Naive thymus-derived CD8-positive, alpha-beta T cell (primary cell): ENCODE measurements at places on chromosomes 3 and 15. TPM values are rescaled to one million over a fixed set of nuclear protein-coding genes. Genes with fewer than 3 reads are reported as not detected.

DCLK3 gene
- not detected for total RNA-seq

ATP6V1A gene
- total RNA-seq, result 23.0 TPM

DNA sequence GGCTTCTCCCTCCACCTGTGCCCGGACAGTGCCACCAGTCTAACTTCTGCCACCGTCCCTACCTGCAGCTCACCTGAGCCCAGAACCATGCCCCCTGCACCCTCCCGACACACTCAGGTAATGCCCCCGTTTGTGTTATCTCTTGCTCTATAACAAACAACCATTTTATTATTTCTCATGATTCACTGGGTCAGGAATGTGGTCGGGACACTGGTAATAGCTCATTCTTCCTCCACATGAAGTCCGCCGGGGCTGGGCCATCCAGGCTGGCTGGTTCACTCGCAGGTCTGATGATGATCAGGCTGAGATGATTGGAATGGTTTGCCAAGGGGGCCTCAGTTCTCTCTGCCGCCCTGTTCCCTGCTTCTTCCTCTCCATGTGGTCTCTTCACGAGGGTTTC is 20.3 kb upstream of the NR2E3 start:
- no peak for DNase-seq

DNA sequence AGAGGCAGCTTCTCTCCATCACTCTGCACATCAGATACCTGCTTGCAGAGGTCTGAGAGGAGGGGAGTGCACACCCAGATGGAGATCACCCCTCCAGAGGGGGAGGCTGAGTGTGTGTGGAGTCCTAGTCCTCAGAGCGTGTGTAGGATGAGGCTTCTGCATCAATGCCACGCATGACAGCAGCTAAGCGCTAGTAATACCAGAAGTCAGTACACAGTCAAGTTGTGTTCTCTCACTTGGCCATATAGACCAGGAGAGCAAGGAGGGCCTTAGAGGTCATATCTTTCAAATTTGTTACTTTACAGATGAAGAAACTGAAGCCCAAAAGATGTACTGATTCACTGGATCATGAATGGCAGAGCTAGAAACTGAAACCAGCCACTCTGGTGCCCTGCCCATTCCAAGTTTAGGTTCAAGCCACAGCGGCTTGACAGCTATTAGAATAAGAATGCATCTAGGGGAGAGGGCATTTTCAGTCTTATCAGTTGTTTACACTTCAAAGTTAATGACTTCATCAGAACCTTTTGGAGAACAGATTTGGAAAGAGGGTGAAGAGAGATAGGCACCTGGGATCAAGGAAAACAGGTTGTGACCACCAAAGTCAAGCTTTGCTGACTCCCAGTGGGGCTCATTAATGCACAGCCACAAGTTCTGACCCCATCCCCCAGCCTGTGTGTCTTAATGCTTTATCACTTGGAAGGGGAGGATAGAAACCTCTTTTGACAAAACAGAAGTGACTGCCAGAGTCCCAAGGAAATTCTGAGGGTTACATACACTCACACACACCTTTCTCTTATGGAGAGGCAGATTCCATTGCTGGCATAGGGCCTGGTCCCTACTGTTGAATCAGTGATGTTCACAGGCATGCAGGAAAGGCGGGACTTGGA is 310.3 kb downstream of the CHST2 start:
- no peak for DNase-seq

UNC13C gene
- total RNA-seq, result not detected

DNA sequence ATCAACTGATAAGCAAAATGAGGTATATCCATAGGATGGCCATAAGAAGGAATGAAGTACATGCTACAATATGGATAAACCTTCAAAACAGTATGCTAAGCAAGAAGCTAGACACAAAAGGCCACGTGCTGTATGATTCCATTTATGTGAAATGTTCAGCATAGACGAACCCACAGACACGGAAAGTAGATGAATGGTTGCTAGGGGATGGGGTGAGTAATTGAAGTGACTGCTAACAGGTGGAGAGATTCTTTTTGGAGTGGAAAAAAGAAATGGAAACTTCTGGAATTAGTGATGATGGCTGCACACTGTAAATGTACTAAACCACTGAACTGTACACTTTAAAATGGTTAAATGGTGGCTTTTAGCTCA is 630 bp upstream of the EFCAB12 start:
- DNase-seq, result no peak

POC1A gene
- 1.9 TPM for total RNA-seq

DNA sequence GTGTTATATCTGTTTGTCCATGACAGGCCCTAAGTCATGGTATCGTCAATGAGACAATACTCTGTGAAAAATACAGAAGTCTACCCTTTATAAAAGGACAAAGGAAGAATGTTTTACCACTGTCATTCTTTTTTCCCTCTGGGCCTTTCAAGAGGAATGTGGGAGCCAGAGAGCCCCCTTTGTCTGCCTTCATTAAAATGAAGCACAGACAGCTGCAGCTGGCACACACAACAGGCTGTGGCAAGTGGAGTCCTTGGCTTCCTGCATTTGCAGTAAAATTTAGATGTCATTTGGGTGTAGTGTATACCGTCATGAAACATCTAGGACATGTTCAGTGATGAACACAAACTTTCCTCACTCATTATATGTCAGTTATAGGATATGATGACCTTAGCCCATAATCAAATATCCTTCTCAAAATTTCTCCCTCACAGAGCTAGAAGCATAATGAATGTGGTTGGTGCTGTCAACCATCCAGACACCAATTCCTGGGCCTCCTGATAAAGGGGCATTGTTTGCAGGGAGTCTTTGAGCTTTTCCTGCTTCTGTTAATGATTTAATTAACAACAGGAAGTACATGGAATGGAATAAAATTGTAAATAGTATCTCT is 76.4 kb downstream of the DHX36 start:
- DNase-seq, result no peak

- DNase-seq, result no peak
Observed at GRCh38 chr3:3085782-3086181, 24.4 kb downstream of the IL5RA start.

GRCh38 chr15:38516626-38517025 is 48.0 kb downstream of the RASGRP1 start:
- DNase-seq, result no peak

- no peak for DNase-seq
Observed at GRCh38 chr15:26891448-26892181, 24.8 kb downstream of the GABRA5 start.

DNA sequence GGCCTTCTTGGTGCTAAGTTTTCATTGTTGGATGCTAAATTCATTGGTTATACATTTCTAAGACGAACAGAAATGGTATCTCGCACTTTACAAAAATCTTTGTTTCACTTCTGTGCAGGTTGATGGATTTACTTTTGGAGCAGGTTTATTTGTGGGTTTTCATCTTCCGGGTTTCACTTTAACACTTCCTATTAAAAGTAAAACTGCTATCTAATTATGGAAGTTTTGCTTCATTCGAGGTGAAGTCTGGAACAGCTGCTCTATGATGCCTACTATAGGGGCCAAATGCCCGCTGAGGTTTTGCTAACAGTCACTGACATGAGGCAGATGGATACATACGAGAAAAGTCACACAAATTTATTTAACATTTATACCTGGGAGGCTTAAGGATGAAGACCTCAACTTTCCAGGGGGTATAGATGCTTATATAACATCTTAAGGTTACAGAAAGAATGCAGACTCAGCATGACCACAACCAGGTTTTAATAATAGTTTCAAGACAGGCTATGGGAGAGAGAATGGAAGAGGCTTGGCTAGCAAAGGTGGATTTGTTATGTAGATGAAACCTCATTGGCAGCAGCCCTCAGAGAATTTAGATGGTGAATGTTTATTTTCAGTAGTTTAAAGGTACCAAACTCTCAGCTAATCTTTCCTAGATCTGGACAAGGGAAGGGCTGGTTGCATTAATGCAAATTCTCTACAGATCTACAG is 54.2 kb downstream of the OSTN start:
- no peak for DNase-seq

SPATA16 gene
- total RNA-seq, result not detected

- DNase-seq, result no peak
Observed at GRCh38 chr3:50714946-50715345, 40.2 kb downstream of the DOCK3 start.

GRCh38 chr3:36548712-36549111 is 168.4 kb downstream of the STAC start:
- DNase-seq, result no peak

FAM174B gene
- 9.2 TPM for total RNA-seq

DNA sequence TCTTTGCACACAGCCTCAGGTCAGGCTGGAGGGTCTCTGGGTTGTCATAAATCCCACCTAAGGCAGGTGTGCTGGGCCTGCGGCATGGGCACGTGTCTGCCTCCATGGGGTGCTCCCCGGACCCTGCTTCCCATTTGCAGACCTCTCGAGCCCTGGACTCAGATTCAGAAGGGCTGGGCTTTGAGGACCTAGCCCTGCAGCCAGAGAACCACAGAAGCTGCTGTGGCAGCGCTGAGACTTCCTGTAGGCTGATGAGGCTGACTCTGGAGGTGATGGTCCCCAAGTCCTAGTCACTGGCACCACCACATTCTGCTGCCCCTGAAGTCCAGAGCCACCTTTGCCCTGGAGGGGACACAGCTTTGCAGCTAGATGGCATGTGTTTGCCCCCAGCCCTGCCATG is 156.4 kb downstream of the LRRC28 start:
- no peak for DNase-seq

DNA sequence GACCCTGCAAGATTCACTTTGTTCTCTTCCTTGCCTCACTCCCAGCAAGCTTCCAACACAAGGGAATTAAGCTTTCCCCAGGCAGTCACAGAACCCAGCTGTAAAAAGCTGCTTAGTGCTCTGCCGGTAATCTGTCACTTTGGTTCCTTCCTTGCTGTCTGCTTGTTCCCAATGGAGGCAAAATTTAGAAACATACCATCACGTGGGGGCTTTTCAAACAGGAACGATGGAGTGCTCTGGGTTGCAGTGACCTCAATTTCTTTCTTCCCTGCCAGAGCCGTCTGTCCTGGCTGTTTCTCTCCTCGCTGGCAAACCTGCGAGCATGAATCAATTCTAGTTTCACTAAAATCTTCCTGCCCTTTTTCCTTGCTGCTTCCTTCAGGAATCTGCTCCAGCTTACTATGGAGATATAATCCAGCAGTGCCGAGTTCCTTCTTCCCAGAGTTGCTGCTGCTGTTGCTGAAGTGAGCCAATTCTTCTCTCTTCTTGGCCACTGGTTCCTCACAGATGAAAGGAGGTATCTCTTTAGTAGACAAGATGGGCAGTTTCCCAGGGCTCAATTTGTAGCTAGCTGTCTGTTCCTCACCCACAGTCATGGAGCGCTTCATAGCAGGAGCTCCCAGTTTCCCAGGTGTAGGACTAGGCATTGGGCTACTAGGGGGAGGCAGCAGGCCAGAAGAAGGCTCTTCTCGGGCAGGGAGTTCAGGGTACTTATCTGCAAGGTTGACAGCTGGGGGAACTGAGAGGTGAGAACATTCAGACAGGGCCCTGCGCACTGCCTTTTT is 88.1 kb downstream of the DHX30 start:
- no peak for DNase-seq

CSTA gene
- total RNA-seq, result not detected

DNA sequence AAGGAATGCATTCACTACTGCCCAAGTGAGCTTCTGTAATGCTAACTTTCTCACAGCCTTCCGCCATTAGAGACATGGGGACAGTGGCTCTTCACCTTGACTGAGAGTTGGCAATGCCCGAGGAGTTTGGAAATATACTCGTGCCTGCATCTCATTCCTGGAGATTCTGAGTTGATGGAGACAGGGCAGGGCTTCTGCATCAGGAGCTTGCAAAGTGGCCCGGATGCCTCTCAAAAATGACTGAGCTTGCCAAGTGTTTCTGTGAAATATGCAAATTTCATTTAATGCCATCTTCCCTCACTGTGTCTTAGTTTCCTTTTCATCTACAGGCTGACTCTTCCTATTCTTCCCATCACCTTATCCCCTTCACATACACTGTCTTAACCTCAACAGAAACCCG is 346.2 kb downstream of the GRM7 start:
- DNase-seq, result no peak

HAPLN3 gene
- 91.9 TPM for total RNA-seq

USF3 gene
- total RNA-seq, result 25.2 TPM

- DNase-seq, result no peak
Observed at GRCh38 chr15:35622641-35623340, 76.8 kb upstream of the DPH6 start.

GRCh38 chr3:30760040-30760695 is 134.3 kb downstream of the GADL1 start:
- no peak for DNase-seq

XRN1 gene
- 117 TPM for total RNA-seq

- DNase-seq, result no peak
Observed at GRCh38 chr15:101652786-101653430, 727 bp upstream of the TM2D3 start.

DNA sequence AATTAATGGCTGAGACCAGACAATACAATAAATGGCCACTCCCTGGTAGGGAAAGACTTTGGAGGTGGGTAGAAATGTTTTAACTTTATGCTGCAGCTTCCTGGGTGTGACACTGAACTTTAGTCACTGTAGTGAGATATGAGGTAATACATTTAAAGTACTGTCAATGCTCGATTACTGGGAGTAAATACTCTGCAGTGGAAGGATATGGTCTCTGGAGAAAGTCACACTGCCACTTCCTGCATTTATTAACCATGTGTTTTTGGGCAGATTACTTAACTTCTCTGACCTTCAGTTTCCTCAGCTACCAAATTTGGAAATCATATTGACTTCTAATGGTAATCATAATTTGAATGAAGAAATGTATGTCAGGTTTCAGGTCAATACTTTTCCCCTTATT is 317.1 kb upstream of the TGFBR2 start:
- DNase-seq, result no peak

- DNase-seq, result no peak
Observed at GRCh38 chr15:101059381-101060341, 140.5 kb downstream of the LRRK1 start.

GRCh38 chr3:132401255-132401654 is 16.0 kb upstream of the DNAJC13 start:
- no peak for DNase-seq

AGBL1 gene
- not detected for total RNA-seq

- DNase-seq, result no peak
Observed at GRCh38 chr15:58070801-58071418, 5.4 kb upstream of the ALDH1A2 start.

SCAANT1 gene
- total RNA-seq, result not detected

SATB1 gene
- 436 TPM for total RNA-seq

SCN11A gene
- 0.39 TPM for total RNA-seq

DNA sequence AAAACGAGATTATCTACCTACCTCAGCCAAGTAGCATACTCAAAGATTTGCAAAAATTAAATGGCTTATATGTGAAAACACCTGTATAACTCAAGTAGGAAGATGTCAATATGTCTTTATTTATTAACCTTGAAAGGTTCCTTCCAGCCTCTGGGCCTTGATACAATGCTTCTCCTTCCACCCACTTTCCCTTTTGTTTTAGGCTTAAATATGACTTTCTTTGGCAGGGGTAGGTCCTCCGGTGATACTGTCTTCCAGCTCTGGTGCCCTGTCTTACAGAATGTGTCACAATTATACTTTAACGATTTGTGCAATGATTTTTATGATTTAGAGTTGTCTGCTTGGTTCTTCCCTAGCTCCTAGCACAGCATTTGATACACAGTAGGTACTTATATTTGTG is 4.1 kb downstream of the LINS1 start:
- DNase-seq, result no peak

- no peak for DNase-seq
Observed at GRCh38 chr3:100844063-100844936, 135.0 kb downstream of the TFG start.

GRCh38 chr3:114494498-114494897 is 200.7 kb downstream of the TIGIT start:
- no peak for DNase-seq

- peak; percentile 16 for DNase-seq
Observed at GRCh38 chr15:85762756-85763127, 32.0 kb downstream of the KLHL25 start.

UBAP1L gene
- 16.6 TPM for total RNA-seq

GRCh38 chr3:139222100-139222657 is 121.6 kb upstream of the MRPS22 start:
- DNase-seq, result no peak

SCG5 gene
- not detected for total RNA-seq
